Neural crest cell (in vitro differentiated cells): ENCODE measurements at places on chromosomes 13 and 19.

DNA sequence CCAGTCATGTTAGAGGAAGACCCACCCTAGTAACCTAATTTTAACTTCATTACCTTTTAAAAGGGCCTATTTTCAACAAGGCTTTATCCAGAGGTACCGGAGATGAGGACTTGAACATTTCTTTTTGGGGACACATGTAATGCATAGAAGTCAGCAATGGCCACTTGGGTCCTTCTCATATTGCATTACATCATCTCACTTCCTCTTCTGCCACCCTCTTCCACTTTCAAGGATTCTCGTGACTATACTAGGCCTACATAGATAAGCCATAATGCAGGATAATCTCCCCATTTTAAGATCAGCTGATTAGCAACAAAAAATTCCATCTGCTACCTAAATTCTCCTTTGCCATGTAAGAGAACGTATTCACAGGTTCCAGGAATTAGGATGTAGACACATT lies 557.2 kb downstream of the KCTD12 start:
- DNase-seq, result no peak

DNA sequence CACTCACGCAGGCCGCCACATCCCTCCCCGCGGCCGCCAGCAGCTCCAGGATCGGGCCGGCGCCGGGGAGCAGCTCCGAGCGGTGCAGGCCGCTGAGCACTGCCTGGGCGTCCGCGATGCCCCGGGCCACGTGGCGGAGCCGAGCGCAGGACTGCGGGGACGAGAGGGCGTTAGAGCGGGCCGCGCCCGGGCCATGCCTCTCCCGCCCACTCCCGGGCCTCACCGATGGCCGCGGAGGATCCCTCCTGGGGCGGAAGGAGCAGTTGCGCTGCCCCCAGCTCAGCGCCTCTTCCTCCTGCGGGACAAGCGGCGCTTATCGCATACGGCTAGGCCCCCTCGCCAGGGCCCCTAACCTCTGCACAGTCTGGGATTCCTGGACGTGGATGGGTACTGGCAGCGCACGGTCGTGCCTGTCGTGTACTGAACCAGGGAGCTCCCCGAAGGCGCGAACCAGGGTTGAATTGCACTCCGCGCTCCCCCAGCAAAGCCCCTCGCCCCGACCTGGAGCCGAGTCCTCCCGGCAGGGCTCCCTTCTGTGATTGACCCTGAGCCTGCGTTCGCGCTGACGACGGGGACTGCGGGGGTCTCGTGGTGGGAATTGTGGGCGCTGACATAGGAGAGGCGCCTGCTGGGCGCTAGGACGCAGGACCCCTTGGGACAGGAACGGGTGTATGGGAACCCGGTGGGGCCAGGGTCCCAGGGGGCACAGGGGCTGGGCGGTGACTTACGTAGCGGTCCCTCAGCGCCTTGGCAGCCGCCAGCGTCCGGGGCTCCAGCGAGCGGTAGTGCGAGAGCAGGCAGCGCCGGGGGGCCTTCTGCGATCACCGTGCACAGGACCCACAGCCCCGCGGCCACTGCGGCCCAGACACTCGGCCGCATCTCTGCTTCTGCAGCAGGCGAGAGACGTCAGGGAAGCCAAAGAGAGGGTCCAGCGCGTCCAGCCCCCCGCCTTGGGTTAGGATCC lies 673 bp downstream of the IFNL4 start:
- no peak for DNase-seq

DNA sequence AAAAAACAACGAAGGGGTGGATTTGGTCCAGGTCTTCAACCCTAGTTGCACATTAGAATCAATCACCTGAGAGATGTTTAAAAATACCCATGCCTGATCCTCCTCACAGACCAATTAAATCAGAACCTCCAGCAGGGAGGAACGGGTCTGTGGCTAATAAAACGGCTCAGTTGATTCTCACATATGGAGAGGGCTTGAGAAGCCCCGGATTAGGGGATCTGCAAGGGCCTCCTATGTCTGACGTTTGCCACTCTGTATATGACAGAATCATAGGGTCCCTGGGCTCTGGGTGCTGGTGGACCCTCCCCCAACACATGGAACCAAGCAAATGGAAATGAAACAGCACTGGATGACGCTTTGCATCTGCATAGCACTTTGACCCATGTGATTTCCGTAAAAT lies 36.7 kb upstream of the C13orf42 start:
- DNase-seq, result no peak

DNA sequence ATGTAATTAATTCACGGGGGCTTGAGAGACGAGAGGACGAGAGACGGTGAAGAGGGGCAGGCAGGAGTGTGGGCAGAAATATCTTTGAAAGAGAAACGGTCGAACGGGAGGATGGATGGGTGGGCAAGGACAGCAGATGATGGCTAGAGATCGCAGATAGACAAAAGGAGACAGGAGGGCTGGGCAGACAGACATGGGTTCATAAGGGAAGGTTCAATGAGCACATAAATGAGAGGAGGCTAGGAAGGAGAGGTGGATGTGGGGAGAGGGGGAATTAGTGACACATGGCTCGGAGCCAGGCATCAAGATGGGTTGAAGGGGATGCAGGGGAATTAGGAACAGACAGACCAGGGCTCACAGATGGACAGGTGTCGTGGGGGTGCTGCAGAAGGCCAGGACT lies 1.1 kb downstream of the SYT3 start:
- no peak for DNase-seq

DNA sequence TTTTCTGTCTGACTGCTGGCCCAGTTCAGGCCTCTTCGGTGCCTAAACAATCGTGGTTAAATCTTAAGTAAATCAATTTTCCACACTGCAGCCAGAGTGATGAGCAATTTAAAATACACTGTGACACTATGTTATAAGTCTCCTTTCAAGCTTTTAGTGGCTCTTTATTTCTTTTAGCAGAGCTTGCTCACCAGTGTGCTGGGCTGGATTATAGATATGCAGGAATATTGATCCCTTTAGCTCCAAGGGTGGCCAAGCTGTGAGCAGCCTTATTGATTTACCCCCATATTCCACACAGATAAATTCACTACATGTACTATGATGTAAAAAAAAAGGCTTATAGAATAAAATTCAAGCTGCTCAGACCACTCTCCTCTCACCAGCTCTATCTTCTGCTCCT lies 21.7 kb downstream of the CBY2 start:
- DNase-seq, result no peak

DNA sequence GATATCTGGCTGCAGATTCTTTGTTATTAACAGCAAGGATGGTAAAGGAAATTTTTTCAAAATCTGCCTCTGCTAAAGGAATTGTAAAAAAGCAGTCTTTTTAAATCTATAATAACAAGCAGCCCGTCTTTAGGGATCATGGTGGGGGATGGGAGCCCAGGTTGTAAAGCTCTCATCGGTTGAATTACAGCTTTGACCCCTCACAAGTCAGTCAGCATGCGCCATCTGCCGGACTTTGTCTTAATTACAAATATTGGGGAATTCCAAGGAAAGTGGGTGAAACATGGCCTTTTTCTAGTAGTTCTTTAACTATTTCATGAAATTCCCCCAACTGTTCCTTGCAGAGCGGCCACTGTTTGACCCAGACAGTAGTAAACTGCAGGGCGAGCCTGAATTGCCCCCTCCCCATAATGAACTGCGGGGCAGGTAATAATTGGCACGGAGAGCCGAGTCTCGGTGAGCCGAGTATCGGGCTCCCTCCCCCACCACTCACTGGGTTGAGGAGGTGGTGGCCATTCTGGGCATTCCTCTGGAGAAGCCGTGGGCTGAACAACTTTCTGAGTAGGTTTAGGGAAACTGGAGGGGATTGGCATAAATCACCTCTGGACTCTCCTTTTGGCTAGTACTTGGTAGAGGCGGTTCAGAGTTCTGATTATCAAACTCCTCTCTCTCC lies 11.6 kb downstream of the ZNF578 start:
- peak; percentile 29 for DNase-seq

- no peak for DNase-seq
Observed at GRCh38 chr13:63501702-63502101, 2086.1 kb upstream of the PCDH20 start.

GRCh38 chr13:103062079-103062478 lies 4.1 kb downstream of the SLC10A2 start:
- DNase-seq, result no peak

- peak; percentile 43 for DNase-seq
Observed at GRCh38 chr13:27744801-27745200, 47.5 kb upstream of the GSX1 start.

DNA sequence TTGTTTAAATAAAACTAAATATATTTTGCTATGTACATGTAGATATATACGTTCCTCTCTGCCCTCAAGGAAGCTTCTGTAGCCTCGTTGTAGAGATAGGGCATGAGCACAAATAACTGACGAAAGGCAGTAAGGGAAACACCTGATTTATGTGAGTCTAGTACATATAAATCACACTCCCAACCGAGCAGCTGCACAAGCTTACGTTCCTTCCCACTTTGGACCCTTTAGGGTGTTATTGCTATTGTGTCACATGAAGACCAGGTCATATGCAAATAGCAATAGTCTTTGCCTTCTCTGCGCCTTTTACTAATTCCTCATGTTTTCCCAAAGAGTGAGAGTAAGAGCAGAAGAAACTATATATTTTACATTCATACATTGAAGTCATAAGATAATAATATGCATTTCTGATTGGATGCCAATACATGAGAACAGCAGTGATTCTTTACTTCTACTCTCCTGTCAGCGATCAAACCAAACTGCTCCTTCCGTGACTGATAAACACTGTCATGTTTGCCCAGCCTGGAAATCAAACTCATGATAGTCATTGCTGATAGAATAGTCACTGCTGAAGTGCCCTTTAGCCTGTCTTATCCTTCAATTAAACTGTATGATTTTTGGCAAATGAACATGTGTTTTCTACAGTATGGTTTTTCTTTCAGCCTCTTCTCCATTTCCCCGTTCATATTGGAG lies 127.2 kb upstream of the MAB21L1 start:
- DNase-seq, result no peak

GRCh38 chr13:79289571-79289970 lies 116.5 kb downstream of the RBM26 start:
- DNase-seq, result no peak

DNA sequence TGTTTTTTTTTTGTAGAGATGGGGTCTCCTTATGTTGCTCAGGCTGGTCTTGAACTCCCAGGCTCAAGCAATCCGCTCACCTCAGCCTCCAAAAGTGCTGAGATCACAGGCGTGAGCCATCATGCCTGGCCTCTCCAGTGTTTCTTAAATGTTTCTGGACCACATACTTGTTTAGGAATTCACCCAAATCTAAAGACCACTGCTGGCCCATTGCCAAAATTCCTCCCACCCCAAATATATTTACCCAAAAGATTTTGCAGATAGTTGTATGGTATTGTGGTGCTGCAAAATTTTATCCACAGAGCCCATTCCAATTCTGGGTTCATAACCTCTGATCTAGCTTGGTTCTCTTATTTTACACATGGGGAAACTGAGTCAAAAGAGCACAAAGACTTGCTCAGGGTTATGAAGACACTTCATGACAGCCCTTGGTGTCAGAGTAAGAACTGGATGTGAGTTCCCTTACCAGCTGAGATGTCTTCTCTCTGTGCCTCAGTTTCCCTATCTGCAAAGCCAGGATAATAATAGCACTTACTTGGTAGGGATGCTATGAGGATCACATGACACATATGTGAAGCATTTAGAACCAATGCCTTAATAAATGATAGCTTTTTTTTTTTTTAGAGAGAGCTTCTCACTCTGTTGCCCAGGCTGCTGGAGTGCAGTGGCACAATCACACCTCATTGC lies 10.9 kb downstream of the NFILZ start:
- DNase-seq, result no peak

GRCh38 chr13:39345982-39346381 lies 257.0 kb downstream of the LHFPL6 start:
- no peak for DNase-seq

DNA sequence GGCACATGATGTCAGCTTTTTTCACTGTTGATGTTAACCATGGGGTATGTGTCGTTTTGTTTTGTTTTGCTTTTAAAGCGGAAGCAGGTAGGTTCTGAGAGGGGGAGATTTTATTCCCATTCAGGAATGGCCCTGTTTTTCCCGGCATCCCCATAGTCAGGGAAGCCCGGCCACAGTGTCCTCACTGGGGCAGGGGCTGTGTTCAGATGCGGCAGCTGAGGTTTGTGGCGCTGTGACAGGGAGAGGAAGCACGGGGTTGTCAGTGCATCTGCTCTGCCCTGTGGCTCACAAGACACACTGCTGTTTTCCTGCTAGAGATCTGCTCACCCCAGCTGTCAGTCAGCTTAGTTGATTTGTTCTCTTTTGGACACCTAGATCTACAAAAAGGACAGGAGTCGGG lies 27.6 kb downstream of the ANKRD27 start:
- no peak for DNase-seq

DNA sequence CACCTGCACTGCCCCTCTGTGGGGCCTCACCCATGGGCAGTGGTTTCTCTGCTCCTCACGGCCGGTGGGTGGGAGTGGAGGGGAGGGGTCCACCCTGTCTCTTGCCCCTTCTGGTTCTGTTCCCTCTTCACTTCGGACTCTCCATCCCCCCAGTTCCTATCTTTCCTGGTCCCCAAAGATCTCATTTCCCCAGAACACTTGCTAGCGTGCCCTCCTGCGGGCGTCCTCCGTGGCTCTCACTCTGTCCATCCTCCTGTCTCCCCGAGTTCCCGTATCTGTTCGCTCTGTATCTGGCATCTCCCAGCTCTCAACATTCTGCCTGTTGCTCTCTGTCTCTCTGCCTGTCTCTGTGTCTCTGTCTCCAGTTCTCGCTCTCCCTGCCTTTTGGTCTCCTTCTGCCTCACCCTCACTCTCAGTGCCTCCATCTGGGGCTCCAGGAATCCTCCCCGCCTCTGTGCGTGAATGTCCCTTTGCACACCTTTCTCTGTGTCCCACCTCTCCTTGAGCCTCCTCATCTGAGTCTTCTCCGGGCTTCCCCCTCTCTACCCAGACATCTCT lies 363 bp downstream of the SPIB start:
- DNase-seq, result no peak

GRCh38 chr19:2866495-2867024 lies 575 bp upstream of the ZNF556 start:
- no peak for DNase-seq

DNA sequence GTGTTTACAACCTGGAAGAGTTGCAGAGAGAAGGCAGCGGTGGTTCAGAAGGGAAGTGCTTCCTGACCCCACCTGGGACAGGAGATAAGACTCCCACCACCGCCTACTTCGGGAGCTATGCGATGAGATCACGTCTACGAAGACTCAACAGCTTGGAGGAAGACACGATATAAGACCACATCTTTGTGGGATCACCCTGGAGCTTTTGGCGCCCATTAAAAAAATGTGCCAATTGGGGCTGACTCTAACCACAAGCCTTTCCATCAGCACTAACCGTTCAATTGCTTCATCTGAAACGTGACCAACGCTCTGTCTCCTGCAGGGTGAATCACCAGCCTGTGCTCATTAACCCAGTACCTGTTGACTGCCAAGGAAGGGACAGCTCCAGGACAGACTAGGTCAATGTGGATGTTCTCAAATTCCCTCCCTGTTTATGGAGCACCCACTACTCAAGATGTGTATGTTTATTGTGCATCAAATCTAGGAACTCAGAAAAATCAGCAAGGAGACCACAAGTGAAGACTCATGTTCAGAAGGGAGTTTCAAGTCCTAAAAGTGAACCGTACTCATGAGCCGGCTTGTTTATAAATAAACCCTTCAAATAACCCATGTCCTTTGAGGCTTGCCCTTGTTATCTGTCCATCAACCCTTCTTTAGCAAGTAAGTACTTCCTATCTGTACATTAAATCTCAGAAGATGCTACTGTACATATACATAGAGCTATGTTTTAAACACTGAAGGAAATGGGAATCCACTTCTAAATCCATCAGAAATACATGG lies 67.5 kb downstream of the LATS2 start:
- DNase-seq, result no peak
